ENCODE measurements at places on chromosomes 5 and 9.

- no peak for DNase-seq
These were observed 210.1 kb upstream of the ZNF608 start for GRCh38 chr5:124956471-124957029.

DNA sequence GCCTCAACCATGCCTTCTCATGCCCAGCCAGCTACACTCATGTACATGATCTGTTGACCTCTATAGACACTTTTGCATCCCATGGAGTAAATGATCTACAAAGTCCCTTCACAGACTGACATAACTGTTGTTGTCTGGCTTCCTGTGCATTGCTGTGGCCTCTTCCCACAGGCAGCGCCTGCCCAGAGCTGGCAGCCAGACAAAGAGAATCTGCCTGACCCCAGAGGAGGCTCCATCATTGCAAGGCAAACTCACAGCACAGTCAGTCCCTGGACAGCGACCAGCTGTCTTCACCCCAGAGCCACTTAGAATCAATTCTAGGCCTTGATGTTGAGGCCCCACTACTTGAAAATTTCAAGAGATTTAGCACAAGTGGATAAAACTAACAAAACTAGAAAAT lies 65.5 kb downstream of the INSYN2B start:
- DNase-seq, result no peak

DNA sequence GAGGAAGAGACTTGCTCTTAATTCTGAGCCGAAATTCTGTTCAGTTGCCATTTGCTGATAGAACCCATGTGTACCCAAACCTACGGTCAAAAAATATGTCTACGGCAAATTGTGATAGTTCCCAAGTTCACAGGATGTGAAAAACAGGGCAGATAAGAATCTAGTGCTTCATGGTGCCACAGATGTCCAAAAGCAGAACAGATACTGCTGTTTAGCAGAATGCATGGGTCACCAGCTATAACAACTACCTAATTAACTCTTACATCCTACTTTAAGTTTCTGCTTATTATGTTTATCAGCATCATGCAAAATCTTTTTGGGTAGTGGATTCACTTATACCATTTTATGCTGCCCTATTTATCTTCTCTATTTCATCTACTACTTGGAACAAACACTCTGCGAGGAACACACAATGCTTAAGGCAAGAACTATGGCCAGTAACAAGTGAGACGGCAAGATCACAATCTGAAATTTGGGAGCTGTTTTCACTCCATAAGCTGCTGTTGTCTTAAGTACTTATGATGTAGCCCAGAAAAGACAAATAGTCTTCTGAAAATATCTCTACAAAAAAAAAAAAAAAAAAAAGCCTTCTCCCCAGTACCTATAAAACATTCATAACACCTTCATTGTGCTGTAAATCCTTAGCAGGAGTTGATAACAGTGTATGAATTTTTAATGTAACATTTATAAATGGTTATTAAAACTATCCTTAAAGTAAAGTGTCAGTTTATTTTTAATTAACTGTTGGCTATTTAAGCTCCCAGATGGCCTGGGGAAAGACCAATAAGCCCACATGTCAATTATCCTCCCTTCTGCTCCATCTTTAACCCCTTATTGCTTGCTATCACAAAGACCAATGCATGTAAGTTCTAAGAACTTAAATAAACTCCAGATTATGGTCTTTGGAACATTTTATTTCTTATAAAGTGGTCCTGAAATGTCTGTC lies 232.3 kb downstream of the TLR4 start:
- DNase-seq, result no peak

- no peak for DNase-seq
These were observed 6.0 kb upstream of the LCP2 start for GRCh38 chr5:170303549-170303948.

GRCh38 chr5:31378136-31378535 lies 153.8 kb downstream of the DROSHA start:
- DNase-seq, result no peak

- no peak for DNase-seq
These were observed 58.3 kb upstream of the CPEB4 start for GRCh38 chr5:173829826-173830225.

GRCh38 chr5:149071756-149072155 lies 8.9 kb upstream of the SH3TC2 start:
- DNase-seq, result peak; percentile 9

DNA sequence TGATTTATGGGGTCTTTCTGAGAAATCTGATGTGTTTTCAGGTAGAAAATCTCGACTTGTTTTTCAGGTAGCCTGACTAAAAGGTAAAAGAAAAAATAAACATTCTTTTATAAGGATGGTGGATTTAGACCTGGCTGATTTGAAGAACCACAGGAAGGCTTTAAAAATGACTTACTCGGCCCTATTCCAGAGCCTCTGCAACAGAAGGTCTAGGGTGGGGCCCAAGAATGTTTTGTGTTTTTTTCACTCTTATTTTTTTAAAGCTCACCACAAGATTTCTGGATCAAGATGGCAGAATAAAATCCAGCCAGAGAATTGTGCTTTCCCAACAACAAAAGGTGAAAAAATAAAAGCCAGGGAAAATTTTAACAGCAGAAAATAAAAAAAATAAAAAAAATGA lies 59.1 kb downstream of the FNBP1 start:
- DNase-seq, result no peak

GRCh38 chr9:95640336-95640735 lies 123.6 kb upstream of the PTCH1 start:
- no peak for DNase-seq

GRCh38 chr9:124010665-124011321 lies 775 bp upstream of the LHX2 start:
- DNase-seq, result peak; percentile 44

DNA sequence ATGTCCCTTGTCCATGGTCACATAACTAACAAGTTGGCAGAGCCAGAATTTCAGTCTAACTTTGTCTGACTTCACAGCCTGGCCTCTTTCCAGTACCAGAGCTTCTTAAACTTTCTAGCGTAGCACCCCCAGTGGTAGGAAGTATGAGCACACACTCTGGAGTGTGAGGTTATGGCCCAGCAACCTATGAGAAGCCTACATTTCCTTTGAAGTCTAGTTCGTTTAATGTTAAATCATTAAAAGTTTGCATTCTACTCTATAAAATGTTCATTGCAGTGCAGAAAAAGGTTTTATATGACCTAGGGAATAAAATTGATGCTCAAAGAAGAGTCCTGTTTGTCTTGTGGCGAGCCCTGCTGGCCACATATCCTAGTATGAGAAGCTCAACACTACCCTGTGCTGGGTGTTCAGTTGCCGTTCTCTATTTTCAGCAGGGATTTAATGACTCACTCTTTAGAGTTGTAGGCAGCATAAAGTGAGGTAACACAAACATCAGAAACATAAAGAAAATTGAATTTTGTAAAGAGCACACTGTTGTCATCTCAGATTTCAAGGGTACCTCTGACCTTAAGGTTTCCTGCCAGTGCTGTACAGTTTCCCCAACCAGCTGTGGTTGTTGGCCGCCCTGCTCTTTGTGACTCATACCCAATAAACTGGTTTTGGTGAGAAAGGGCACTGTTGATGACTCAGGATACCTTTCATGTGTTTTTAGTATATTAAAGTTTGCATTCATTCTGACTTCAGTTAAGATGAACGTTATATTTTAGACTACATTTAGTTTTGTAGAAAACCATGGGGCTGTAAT lies 14.3 kb downstream of the MCCC2 start:
- DNase-seq, result no peak

DNA sequence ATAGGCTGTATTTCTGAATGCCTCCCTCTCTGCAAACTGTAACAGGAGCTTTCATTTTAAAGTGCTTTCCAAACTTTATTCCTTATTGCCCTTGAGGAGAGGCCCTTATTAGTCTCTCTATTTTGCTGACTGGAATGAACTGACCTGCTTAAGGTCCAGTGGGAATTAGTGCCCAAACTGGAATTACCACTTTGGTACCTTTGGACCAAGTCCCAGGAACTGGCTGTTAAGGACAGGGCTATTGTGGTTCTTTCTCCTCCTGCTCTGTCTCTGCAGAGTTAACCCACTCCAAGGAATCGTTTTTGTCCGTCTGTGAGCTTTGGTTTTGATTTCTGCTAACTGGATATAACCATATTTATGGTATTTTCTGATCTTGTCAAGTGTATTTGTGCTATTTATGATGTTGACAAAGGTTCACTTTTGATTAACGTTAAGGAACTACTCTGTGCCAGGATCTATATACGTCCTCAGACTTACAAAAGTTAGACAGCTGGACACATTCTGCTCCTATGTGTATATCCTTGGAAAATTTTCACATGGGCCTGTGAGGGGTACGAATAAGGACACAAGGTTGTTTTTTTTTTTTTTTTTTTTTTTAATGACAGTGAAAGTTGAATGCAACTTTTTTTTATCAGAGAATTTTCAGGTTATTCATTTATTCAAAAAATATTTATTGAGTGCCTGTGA lies 189.1 kb upstream of the ANKRD55 start:
- no peak for DNase-seq

GRCh38 chr5:72604111-72604797 lies 97.0 kb upstream of the ZNF366 start:
- no peak for DNase-seq

DNA sequence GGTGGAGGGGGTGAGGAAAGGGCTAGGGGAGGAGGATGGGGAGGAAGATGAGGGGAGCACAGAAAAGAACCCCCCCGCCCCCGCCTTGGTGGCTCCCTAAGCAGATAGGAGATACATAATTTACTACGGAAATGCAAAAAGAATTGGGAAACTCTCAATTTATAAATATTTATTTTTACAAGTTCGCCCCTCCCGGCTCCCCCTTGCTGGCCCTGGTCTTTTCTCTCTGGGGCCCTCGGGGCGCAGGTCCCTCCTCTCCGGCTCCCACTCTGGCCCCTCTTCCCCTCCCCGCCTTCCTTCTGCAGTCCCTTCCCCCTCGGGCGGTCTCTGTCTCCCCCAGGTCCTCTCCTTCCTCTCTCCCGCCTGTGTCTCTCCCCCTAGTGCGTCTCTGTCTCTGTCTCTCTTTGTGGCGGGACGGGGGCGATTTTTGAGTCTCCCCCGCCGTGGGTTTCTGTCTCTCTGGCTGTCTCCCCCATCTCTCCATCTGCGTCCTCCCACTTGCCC lies 173.6 kb upstream of the IER5L start:
- no peak for DNase-seq

GRCh38 chr5:683551-684481 lies 9.3 kb downstream of the TPPP start:
- DNase-seq, result no peak

GRCh38 chr5:142688281-142688989 lies 2.5 kb upstream of the FGF1 start:
- no peak for DNase-seq

DNA sequence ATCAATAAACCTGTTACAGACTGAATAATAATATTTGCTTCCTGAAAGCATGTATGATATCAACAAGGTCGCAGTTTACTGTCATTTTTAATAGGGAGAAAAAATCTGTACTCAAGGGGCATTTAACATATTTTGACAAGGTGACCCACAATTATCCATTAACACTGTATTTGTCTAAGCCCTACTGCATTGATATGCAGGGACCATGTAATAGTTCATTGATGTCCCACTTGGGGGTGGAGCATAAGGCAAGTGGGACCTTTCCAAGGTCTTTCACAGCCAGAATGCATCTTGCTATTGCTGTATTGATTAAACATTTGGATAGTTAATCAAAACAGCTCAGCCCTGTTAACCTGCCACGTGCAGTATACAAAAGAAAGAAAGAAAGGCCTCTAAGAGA lies 502.0 kb downstream of the NR2F1-AS1 start:
- no peak for DNase-seq

DNA sequence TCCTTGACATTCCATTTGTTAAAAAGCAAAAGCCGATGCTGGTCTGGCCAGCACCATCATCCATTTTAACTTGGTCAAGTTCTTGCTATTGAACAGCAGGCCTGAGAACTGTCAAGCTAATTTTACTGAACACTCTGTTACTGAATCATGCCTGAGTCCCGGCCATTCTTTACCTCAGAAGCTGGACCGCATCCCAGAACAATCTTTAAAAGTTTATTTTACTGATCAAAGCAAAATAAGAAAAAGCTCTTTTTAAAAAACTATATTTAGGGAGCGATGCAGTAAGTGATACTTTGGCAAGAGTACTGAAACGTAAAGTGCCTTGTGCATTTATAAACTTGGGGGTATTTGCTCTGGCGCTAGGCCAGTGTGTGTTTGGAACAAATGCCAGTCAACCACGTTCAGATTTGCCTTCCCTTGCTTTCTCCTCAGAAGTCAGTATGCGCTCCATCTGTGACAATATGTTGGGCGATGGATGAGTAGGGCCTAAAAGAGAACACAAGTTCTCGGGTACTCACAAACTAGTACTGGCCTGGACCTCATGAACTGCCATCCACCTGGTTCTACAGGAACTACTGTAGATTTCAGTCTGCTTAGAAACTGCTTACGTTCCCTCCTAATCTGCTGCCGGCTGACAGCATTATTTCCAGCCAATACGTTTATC lies 161.9 kb downstream of the MAPKAP1 start:
- DNase-seq, result no peak

GRCh38 chr9:27799326-27799725 lies 226.0 kb upstream of the C9orf72 start:
- no peak for DNase-seq

DNA sequence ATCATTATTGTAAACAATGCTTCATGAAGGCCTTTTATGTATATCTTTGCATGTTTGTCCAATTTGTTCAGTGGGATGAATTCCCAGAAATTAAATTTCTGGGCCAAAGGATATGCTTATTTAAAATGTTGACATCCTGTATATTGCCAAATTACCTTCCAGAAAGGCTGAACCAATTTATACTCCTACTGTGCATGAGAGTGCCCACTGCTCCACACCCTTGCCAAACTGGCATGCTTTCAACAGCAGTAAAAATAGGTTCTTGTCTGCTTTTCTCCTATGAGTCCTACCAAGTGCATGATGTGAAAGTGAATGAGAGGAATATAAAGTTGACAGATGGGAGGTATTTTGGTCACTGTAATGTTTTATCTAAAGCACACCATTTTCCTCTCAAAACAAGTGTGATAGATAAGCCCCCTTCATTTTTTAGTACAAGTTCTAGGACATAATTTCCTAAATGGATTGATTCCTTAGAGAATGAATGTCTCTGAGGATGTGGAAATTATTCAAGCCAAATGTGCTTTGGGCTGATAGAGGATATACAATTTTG lies 70.5 kb upstream of the ERBIN start:
- no peak for DNase-seq

DNA sequence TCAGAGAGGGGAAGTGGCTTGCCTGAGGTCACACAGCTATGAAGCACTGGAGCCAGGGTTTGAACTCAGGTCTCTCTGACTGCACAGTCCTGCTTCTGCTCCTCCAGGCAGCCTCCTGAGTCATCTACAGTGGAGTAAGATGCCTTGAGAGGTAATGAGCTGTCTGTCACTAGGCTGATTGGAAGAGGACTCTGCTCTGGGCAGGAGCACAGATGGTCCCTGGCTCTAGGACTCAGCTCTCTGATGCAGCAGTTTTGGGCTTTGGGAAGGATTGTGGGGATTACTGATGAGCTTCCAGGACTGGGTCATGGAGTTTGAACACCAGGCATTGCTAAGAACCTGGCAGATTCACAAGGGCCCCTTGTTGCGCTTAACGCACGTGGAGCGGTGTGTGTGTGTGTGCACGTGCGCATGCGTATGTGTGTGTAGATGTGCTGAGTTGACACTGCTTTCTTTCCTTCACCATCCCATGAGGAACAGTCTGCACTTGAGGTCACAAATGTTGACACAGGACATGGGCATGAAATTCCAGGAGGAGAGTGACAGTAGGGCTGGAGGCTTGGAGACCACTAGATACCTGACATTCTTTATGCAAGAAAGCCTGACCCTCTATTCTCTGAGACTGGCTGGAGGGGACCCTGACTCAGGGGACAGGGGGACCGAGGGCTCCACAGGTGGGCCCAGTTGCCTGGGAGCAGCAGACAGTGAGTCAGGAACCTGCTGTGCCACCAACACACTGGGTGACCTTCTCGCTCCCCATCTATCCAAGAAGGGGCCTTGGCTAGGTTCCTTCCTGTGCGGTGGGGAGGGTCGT lies 170.5 kb downstream of the RGS3 start:
- DNase-seq, result no peak
